ENCODE measurements at places on chromosomes 2 and 18. TPM values are rescaled to one million over a fixed set of nuclear protein-coding genes. Genes with fewer than 3 reads are reported as not detected.

DNA sequence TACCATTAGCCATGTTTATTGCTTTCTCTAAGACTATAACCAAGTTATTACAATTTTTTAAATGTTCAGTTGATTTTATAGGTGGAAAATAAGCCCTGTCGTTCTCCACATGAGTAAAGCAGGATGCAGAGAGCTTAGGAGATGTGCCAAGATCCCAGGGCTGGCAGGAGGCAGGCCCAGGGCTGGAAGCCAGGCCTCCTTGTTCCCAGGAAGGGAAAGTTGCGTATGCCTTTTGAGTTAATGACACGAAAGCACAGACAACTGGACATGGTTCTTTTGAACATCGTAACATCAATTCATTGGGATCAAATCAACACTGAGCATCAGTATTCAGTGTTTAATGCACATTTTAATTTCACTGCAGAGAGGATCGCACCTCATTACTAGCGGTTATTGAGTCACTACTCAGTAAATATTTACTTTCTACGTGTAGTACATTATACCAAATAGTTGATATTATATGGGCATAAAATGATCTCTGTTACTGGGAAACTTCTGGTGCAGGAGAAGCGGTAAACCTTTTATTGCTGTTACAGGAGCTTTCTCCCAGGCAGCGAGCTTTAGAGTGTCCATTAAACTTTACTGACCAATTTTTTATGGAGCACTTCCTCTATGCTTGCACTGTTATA lies 60.0 kb downstream of the RNF144A start:
- peaks cover 2% of the 10 kb centered on the region for H3K36me3 ChIP-seq
- DNase-seq = peak; percentile 71
- H3K4me1 ChIP-seq = no peaks in the 10 kb centered on the region
- no peak overlapping the region for H3K4me3 ChIP-seq

CMPK2 gene
- 3.2 TPM for total RNA-seq

- H3K4me3 ChIP-seq = peak within 1 kb of the TSS; percentile 48
- no peaks in the 10 kb centered on the region for H3K4me1 ChIP-seq
- H3K27me3 ChIP-seq = no peaks in the 10 kb centered on the region
- peak; percentile 72 for DNase-seq
- no peak within 1 kb of the TSS for H3K27ac ChIP-seq
These were observed at the start of gene FSIP2 for GRCh38 chr2:185738679-185739472. Gene FSIP2 (plus strand): TSS chr2:185738804. CDS start chr2:185738895, 91 bp downstream.

TMEM18 gene
- total RNA-seq = 50.6 TPM

TWSG1 gene
- total RNA-seq = 35.7 TPM

GRCh38 chr2:25090801-25091200 lies 48.9 kb downstream of the EFR3B start:
- no peak overlapping the region for H3K27ac ChIP-seq
- H3K4me3 ChIP-seq = no peak overlapping the region
- no peaks in the 10 kb centered on the region for H3K27me3 ChIP-seq
- H3K36me3 ChIP-seq = peaks cover 2% of the 10 kb centered on the region
- DNase-seq = no peak
- peaks cover 9% of the 10 kb centered on the region for H3K4me1 ChIP-seq

Data from muscle of leg (tissue), 16 donors.